Vagina (tissue), 2 donors: ENCODE measurements at places on chromosomes 13 and 19. TPM values are rescaled to one million over a fixed set of nuclear protein-coding genes. Genes with fewer than 3 reads are reported as not detected.

DNA sequence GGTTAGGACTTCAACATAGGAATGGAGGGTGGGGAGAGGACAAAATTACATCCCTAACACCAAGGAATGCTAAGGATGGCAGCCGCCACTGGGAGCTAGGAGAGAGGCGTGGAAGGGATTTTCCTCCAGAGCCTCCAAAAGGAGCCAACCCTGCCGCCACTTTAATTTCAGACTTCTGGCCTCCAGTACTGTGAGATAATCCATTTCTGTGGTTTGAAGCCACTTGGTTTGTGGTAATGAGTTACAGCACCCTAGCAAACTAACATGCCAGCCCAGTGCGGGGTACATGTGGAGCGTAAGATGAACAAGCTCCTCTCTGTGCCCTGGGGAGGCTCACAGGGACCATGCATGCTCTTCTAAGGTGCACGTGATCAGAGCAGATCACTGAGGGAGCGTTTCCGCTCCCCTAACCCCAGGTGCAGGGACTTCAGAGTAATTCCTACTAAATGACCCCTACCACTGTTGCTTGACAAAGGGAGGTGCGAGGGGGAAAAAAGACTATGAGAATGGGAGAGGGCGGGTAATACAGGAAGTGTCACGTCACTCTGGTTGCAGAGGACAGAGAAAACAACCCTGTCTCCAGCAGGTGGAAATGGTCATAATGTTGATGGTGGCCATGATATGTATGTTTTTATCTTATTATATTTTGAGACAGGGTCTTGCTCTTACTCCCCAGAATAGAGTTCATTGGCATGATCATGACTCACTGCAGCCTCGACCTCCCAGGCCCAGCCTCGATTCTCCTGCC is 12.0 kb downstream of the FPR1 start:
- no peak for DNase-seq

GRCh38 chr19:56142087-56142787 is 1.1 kb downstream of the ZNF444 start:
- DNase-seq = no peak

The ZNF222 gene
- 1.7 TPM for total RNA-seq

- DNase-seq = no peak
These were observed 9.2 kb upstream of the FBN3 start for GRCh38 chr19:8158411-8159074.

DNA sequence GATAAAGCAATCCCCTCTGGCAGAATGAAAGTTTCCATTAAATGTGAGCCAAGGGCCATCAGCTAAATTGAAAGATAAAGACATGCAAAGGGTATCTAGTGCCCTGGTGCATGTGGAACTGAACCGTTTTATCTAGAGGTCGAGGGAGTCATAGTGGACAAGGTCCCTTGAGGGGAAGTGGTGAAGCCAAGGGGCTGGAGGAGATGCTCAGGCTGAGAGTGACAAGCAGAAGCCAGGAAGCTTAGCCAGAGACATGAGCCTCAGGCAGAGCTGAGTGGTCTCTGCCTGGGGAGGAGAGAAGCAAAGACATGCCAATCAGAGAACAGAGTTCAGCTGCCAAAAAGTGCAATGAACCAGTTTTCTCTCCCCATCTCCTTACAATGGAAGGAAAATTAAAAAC is 68.1 kb upstream of the SLC10A2 start:
- no peak for DNase-seq

DNA sequence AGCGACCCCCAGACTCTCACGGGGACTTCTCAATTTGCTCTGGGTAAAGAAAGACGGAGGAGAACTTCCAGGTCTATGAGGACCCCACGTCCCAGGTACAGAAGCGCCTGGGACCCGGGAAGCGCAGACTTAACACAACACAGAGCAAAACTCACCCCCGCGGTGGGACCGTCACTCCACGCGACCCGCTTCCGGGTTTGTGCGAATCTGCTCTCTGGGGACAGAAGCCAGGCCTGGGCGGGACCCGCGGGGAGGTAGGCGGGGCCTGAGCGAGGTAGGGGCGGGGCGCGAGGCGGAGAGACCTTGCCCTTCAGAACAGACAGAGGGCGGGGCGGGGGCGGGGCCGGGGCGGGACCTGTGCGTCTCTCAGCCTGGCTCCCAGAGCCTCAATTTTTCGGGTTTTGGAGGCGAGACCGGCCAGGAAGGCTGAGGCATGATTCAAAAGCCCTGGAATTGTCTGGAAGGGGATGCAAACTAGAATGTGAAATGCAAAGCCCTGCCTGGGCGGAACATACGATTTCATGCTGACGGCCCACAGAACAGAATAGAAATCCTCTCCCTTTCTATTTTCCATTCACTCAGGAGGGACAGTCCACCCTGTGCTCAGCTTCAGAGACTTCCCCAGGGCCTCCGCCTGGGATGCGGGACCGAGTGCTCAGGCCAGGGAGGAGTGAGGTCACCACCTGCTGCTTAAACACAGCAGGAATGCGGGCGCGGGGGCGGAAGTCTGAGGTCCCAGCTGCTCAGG is 19.3 kb upstream of the ZNF888 start:
- no peak for DNase-seq

GRCh38 chr19:38715555-38715954 is 28.7 kb downstream of the CAPN12 start:
- no peak for DNase-seq

DNA sequence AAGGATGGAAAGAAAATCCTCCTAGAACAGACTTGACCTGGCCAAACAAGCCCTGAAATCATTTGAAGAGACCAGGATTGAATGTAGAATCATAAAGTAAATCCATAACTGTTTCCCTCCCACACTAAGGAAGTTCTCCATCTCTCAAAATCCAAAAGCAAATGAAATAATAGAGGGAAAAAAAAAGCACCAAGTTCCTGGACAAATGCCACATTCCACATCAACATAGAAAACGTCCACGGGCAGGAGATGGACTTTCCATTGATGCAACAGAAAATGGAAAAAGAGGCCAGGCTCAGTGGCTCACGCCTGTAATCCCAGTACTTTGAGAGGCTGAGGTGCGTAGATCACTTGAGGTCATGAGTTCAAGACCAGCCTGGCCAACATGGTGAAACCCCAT is 56.2 kb downstream of the INSR start:
- DNase-seq = no peak
